ENCODE measurements at places on chromosomes 11 and 22. TPM values are rescaled to one million over a fixed set of nuclear protein-coding genes. Genes with fewer than 3 reads are reported as not detected.

Gene RAB39A
- 0.09 TPM for total RNA-seq

Gene SPI1
- total RNA-seq = not detected

Gene DCPS
- total RNA-seq = 11.4 TPM

Gene SLC17A6
- total RNA-seq = not detected

Gene IRAG1
- total RNA-seq = 0.18 TPM

Gene NUDT8
- total RNA-seq = 2.4 TPM

Gene OR8D4
- total RNA-seq = not detected

Gene KCNC1
- not detected for total RNA-seq

Gene MIOX
- total RNA-seq = not detected

Gene TRIM68
- 14.4 TPM for total RNA-seq

Gene IL17REL
- total RNA-seq = not detected

Gene APOBEC3B
- total RNA-seq = 0.38 TPM

Gene LRRC74B
- not detected for total RNA-seq

Gene FGF4
- total RNA-seq = not detected

Gene RIBC2
- 0.72 TPM for total RNA-seq

Gene NXPE2
- total RNA-seq = not detected

Gene ANKK1
- total RNA-seq = not detected

Gene YPEL4
- 0.28 TPM for total RNA-seq

Gene SEC14L6
- under 0.01 TPM for total RNA-seq

Gene PAX6
- not detected for total RNA-seq

Gene PRODH
- total RNA-seq = under 0.01 TPM

Gene ANO5
- 1.2 TPM for total RNA-seq

Gene PIWIL4
- total RNA-seq = 0.18 TPM

Gene FBLN1
- total RNA-seq = 0.09 TPM

Gene RAG2
- total RNA-seq = not detected

Gene OR5P2
- total RNA-seq = 0.09 TPM

Gene CALCA
- total RNA-seq = not detected

Gene SLC22A25
- not detected for total RNA-seq

Gene CREB3L1
- total RNA-seq = 8.3 TPM

Gene SLC25A18
- total RNA-seq = not detected

Gene OR6T1
- total RNA-seq = not detected

Gene C11orf16
- total RNA-seq = not detected

Gene UCP3
- 0.18 TPM for total RNA-seq

Gene RNF141
- 26.4 TPM for total RNA-seq

Gene TYR
- not detected for total RNA-seq

Gene REXO2
- total RNA-seq = 210 TPM

Gene MYRF
- 4.0 TPM for total RNA-seq

Gene MFRP
- not detected for total RNA-seq

Gene TMEM121B
- total RNA-seq = 0.36 TPM

Gene DEPDC7
- 0.56 TPM for total RNA-seq

Gene OTOG
- total RNA-seq = not detected

Gene MTNR1B
- total RNA-seq = not detected

Gene ROBO4
- total RNA-seq = 151 TPM
